ENCODE measurements at places on chromosomes 4 and X.

- no peak for DNase-seq
Observed at GRCh38 chr4:157447195-157447594, 226.7 kb downstream of the GRIA2 start.

- no peak for DNase-seq
Observed at GRCh38 chr4:188175288-188175687, 36.0 kb downstream of the TRIML1 start.

DNA sequence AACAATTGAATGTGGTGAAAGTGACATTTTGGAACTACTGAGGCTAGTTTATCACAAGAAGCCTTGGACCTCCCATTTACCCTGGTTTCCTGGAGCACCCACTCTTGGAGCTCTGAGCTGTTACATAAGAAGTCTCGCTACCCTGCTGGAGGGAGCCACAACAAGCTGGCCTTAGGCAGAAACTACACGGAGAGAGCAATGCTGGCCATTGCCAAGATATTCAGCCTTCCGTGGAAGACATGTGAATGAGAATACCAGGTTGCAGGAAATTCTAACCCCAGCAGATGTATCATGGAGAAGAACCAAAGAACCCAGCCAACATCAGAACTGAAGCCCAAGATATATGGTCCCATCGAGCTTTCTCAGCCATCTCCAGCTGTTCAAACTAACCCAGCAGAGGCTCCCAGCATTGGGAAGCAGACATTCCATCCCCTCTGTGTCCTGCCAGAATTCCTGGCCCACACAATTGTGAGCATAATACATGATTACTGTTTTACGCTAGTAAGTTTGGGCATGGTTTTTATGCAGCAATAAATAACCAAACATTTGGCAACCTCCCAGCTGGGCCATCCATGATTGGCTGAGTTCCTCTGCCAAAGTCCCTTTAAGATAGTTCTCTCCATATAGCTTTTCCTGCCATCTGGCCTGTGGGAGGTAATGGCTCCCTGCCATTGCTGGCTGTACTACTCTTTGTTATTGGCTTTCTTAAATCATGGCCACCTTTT is 17.9 kb upstream of the PDE5A start:
- DNase-seq = no peak

DNA sequence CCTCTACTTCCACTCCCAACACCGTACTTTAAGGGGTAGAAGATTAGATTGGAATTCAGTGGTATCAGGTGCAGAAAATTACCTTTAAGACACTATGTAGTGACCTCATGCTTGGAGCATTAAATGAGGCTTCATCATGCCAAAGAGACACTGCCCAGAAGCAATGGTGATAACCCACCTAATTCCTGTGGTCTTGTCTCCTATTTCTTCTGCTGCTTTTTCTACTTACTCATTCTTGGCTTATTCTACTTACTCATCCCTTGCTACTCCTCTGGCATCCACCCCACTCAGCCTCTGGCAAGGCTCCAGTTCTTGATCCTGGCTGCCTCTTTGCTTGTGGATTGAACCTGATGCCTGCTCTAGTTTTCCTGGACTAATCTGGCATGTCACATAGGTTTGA is 62.3 kb upstream of the ADAMTS3 start:
- DNase-seq = no peak

DNA sequence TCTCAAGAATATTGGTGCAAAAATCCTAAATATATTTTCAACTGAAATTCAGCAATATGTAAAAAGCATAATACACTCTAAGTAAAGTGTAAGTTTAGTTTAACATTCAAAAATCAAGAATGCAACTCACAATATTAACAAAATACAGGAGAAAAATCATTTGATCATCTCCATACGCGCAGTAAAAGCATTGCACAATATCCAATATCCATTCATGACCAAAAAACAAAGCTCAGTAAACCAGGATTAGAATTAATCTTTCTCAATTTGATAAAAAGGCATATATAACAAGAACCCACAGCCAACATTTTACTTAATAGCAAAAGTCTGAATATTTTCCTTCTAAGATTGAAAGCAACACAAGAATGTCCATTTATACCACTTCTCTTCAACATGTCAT is 48.3 kb upstream of the C4orf54 start:
- DNase-seq = no peak

- no peak for DNase-seq
Observed at GRCh38 chr4:49032440-49033161, 46.5 kb downstream of the CWH43 start.

- no peak for DNase-seq
Observed at GRCh38 chr4:156945532-156945931, 26.1 kb downstream of the PDGFC start.

GRCh38 chr4:19429684-19430083 is 822.0 kb upstream of the SLIT2 start:
- no peak for DNase-seq

GRCh38 chr4:104815665-104816064 is 321.0 kb upstream of the CXXC4 start:
- no peak for DNase-seq

- no peak for DNase-seq
Observed at GRCh38 chrX:1465286-1466231, 12.8 kb upstream of the ASMTL start.

- DNase-seq = peak; percentile 14
Observed at GRCh38 chrX:124232523-124233201, 99.8 kb upstream of the TEX13D start.

GRCh38 chr4:93841803-93842345 is 13.3 kb downstream of the ATOH1 start:
- no peak for DNase-seq

DNA sequence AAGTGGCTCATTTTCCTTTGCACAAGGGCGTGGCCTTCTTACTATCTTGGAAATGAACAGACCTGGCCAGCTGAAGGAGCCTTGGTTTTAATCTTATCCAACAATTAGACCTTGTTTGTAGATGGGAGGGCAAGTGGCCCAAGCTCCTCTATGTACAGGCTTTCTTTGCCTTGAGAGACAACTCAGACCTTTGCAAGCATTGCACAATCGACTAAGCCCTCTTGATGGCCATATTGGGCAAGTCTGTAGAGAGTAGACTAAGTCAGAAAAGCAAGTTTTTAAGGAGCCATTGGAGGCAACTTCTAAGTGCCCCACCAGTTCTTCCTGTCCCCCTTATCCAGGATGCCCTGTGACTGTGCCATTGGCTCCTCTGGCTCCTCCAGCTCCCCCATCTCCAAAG is 7.0 kb upstream of the NAF1 start:
- DNase-seq = no peak

DNA sequence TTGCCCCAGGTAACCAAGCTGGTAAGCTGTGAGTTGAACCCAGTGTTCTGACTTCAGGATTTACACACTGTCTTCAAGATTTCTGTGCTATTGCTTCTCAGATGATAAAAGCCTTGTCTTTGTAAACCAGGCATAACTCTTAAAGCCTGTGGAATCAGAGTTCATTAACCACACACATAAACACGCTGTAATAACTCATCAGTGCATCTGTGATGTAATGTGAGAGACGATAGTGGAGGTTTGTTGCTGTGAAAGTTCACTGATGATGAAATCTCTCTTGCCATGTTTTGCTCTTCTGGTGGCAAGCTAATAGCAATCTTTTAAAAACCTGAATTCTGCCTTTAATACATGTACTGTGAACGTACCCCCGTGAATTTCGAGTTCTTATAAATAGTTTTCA is 41.5 kb downstream of the CLCN4 start:
- DNase-seq = no peak

- DNase-seq = no peak
Observed at GRCh38 chrX:108254636-108255035, 163.1 kb downstream of the ATG4A start.

DNA sequence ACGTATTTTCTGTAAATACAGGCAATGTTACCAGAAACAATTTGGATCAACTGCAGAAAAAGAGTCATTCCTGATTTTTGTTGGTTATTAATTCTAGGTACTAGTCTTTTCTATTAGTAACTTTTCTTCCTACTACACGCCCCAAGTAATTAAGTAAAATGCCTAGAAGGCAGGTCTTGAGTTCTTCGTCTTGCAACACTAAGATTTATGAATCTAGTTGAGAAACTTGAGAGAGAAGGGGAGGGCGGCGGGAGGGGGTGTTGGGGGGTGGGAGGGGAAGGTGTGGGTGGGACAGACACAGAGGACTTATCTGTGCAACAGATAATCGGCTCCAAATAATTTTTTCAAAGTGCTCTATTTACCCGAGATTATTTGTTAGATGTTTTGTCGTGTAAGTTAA is 3.0 kb downstream of the RAP2C start:
- no peak for DNase-seq

- no peak for DNase-seq
Observed at GRCh38 chrX:143306991-143307937, 210.0 kb downstream of the SPANXN3 start.

DNA sequence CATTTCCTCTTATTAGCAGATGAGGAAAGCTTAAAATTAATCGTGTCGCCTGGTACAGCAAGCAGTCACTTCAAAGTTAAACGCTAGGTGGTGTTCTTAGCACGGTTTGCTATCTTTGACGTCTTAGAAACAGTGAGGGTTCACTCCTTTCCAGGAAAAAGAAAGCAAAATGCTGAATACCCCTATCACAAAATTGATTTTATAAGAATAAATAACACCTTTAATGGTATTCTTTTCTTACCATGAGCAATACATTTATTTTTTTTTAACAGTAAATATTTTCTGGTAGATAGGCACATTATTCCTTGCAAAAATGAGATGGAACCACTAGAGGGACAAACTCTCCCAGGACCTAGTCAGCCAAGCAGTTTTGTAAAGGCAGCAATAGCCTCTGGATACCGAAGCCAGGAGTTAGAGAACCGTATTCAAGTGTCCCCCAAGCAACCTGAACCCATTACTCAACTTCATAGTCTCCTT is 153.9 kb downstream of the KDR start:
- DNase-seq = no peak

DNA sequence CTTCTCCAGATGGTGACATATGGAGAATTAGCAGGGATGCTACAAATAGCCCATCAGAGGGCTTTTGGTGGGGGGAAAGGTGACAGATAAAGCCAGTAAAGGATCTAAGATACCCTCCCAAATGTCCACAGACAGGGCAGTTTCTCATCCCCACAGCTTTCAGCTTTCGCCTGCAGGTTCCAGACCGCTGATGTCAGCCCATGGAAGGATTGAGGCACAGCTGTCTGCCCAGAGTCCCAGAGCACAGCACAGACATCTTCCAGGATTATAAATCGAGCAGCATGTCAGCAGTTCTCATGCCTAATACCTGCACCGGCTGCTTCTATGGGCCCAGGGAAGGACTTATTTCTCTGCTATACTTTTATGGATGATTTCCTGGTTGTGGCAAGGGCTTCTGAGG is 96.7 kb upstream of the MXRA5 start:
- DNase-seq = no peak

DNA sequence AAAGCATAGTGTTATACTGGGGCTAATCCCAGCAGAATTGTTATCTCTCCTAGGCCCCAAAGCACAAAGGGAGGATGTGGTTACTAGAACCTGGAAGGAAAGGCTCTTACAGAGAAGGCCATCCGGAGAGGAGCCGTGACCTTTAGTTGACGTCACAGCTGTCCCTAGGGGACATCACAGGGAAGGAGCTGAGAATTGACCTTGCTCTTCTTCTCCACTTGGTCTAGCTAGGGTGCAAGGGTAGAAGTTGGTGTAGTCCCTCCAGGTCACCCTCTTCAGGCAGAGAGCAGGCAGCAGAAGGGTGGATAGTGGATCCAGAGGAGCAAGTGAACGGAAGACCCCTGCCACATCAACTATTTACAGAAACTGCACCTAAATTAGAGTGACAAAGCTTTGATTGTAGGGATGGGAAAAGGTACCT is 22.8 kb upstream of the FGF2 start:
- DNase-seq = no peak

DNA sequence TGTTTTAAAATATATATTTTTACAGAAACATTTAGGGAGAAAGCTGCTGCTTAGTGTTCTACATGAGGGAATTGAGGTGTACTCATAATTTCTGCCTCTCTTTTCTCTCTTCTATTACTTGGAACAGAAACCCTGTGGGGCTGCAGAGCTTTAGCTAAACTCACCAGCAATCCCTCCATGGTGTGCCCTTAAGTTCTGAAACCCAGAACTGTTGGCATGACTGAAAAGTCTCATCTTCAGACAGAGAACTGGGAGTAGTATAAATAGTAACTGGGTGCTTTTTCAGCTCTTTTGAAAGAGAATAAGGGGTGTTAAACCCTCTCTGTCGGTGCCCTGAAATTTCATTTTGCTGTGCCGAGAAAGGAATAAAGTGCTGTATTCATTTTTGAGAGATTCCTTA is 294.9 kb upstream of the BOD1L1 start:
- no peak for DNase-seq

DNA sequence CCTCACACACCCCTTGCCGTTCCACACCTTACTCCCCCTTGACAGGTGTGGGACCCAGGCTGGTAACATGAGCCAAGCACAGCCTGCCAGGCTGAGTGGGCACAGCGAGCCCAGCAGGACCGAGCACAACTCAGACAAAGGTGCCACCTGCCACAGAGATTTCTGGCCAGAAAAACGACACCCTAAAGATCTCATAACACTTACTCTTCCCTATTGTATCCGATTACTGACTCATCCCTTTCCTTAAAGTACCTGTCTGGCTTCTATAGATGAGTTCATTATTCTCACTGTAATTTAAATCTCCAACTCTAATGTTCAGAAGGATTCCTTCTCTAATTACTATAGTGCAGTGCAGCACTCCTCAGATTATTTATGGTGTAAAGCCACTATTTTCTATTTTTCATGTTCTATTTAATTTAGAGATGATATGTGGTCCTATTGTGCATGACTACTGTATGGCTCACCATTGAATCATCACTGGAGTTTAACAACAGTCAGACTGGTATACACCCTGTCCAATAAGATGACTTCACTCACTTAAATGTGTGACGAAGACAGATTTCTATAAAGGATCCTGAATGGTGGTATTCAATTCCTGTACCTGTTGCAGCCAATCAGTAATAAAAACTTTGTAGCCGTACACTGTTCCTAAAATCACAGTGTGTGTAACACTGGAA is 7.6 kb upstream of the SYTL5 start:
- DNase-seq = no peak

- DNase-seq = no peak
Observed at GRCh38 chr4:2352729-2353221, 65.7 kb downstream of the ZFYVE28 start.

- no peak for DNase-seq
Observed at GRCh38 chrX:148647651-148648050, 147.2 kb downstream of the AFF2 start.

Data from stimulated activated CD4-positive, alpha-beta T cell treated with anti-CD3 and anti-CD28 coated beads, Interleukin-15, amount 100 ng/mL, for 1 hour (primary cell).